ENCODE measurements at places on chromosomes 3 and 15.

DNA sequence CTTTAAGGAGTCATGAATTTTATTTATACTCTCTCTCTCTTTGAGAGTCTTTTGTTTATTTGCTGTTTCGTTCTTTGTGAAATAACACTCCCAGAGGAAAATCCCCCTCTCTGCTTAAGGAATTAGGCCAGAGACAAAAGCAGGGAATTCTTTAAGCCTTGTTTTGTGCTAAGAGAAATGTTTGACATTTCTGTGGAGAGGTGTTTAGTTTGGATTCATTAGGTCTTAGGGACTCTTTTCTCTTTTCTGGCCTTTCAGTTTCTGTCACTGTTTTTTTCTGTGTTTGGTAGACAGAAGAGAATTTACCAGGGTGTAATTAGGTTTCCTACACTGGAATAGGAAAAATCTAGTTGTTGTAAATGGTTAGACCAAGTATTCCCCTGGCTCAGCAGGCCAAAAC, 241.8 kb upstream of the NR2F2 start:
- DNase-seq: no peak

GRCh38 chr3:39849992-39850715, 40.7 kb downstream of the MYRIP start:
- DNase-seq: peak; percentile 56

DNA sequence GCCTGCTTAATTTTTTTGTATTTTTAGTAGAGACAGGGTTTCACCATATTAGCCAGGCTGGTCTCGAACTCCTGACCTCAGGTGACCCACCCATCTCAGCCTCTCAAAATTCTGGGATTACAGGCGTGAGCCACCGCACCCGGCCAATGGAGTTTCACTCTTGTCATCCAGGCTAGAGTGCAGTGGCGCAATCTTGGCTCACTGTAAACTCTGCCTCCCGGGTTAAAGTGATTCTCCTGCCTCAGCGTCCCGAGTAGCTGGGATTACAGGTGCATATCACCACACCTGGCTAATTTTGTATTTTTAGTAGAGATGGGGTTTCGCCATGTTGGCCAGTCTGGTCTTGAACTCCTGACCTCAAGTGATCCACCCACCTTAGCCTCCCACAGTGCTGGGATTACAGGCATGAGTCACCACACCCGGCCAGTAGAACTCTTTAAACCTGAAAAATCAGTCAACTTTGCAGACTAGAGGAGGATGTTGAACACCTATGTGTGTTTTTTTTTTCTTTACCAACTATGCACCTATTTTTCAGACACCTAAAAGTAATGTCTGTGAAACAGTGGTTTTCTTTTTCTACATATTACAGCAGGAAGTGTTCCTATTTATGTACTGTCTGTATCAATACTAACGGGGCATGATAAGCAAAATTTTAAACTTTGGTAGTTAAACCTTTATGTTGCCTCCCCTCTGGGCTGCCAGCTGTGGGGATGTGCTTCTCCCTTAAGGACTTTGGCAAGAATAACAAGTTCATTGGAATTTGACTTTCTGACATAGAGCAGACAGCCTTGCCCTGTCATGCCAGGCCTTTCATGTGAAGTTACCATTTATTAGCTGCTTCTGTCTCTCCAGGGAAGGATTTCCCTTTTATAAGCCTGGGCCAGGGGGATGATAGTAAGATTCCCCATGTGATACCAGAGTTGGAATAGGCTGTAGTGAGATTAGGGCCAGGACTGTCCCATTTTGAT, 8.1 kb downstream of the ARIH2 start:
- no peak for DNase-seq

DNA sequence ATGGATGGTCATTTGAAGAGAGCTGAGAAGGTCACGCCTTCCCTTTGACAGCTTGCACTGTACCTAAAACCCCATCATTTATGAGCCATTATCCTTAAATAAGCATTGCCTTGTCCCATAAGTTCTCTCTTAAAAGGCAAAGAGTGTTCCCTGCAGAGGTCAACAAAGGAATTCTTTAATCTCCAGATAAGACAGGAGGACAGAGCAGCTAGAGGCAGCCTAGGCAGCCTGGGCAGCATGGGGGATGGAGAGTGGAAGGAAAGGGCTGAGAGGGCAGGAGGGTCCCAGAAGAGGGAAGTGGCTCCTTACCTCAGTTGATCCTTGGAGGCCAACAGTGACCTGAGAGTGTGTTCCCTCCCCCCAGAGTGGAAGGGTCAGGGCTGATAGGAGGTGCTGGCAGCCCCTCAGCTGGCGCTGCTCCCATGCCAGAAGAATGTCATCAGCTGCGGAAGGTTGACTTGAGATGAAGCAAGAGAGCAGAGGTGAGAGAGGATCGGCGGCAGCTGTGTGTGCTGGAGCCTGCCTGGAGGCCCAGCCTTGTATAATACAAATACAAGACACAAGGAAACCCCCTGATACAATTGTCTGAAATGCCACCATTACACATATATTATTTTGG, 12.8 kb downstream of the KBTBD13 start:
- no peak for DNase-seq

Data from NCI-H146 (cell line).